Osteoblast (primary cell): ENCODE measurements at places on chromosomes 3 and 15. TPM values are rescaled to one million over a fixed set of nuclear protein-coding genes. Genes with fewer than 3 reads are reported as not detected.

C15orf62 gene
- under 0.01 and 0.29 TPM in 2 replicates for total RNA-seq

USP50 gene
- 1.1 and 1.8 TPM in 2 replicates for total RNA-seq

ANKRD63 gene
- not detected in 2 replicates for total RNA-seq

ABHD14A gene
- 16.5 and 18.8 TPM in 2 replicates for total RNA-seq

PLAAT1 gene
- under 0.01 TPM in 1 of 2 replicates, not detected in the other for total RNA-seq

DNA sequence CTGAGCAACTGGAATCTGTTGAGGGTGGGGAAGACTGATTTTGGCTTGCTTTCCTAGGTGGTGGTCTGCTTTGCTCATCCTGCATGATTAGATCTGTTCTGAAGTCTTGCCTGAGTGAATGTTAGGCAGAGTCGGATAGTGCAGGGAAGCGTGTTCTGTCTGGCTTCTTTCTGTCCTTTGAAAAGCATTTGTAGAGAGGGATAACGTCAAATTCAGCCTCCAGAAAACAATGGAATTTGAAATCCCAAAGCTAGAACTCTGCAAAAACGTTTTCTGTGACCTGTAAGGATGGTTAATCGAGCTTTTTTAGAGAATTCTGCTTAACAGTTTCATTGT lies 1.4 kb downstream of the GLCE start:
- H3K36me3 ChIP-seq, result no peaks in the 10 kb centered on the region
- DNase-seq, result peak; percentile 44
- H3K27ac ChIP-seq, result no peak overlapping the region
- H3K4me1 ChIP-seq, result peaks cover 7% of the 10 kb centered on the region
- peak overlapping the region; percentile 78 for H3K4me3 ChIP-seq
- H3K27me3 ChIP-seq, result no peaks in the 10 kb centered on the region

DNA sequence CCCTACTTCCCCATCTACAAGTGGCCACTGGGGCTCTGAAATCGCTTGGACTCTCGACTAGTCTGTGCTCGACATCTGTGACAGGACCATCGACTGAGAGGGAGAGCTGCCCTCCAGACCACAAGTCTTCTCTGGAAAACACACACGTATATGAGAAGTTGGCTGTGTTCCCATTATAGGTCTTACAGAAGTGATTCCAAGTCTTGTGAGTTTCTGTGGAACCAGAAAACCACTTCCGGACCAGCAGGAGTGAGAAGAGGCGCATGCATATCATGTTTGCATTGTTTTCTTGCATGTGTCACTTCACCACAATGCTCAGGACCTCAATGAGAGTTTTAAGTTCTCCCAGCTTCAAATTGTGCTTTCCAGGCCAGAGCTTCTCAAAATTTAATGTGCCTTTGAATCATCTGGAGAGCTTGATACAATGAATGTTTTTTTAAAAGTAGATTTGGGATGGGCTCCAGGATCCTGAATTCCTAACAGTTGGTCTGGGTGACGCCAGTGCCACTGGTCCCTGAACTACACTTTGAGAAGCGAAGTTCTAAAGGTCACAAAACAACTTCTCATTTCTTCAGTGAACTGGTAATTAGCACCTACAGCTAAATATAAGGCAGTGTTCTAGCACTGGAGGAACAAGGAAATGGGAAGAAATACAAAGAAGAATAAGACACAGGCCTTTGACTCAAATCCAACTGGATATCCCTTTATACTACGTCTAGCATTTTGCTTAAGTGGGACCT lies 15.7 kb downstream of the LIPC start:
- no peaks in the 10 kb centered on the region for H3K36me3 ChIP-seq
- no peak overlapping the region for H3K4me3 ChIP-seq
- DNase-seq, result peak; percentile 86
- peaks cover 11% of the 10 kb centered on the region for H3K4me1 ChIP-seq
- peak overlapping the region; percentile 51 for H3K27ac ChIP-seq
- H3K27me3 ChIP-seq, result no peaks in the 10 kb centered on the region

GRCh38 chr15:58632789-58633188 lies 116.7 kb downstream of the ADAM10 start:
- H3K4me1 ChIP-seq, result peaks cover 14% of the 10 kb centered on the region
- H3K27me3 ChIP-seq, result no peaks in the 10 kb centered on the region
- no peak for DNase-seq
- H3K36me3 ChIP-seq, result no peaks in the 10 kb centered on the region
- no peak overlapping the region for H3K27ac ChIP-seq

DNA sequence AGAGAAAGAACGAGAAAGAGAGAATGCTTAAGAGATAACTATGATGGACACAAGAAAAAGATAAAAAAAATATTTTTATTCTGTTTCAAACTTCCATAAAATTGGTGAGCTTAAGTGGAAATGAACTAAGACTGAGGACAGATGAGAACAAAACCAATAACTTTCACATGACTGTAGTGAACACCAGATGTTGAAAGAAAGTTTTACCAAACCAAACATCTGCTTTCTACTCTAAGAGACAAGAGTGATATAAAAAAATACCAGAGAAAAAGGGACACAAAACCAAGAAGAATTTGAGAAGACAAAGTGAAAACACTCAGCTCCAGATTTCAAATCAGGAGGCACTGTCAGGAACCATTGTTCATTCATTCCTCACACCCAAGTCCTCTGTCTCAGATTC lies 147.9 kb downstream of the IMPG2 start:
- H3K4me1 ChIP-seq, result peaks cover 11% of the 10 kb centered on the region
- no peaks in the 10 kb centered on the region for H3K36me3 ChIP-seq
- no peak overlapping the region for H3K27ac ChIP-seq
- H3K27me3 ChIP-seq, result no peaks in the 10 kb centered on the region

GRCh38 chr15:89677381-89677780 lies 1.8 kb downstream of the PLIN1 start:
- peak; percentile 21 for DNase-seq
- H3K4me3 ChIP-seq, result no peak overlapping the region
- H3K27me3 ChIP-seq, result no peaks in the 10 kb centered on the region
- H3K4me1 ChIP-seq, result peaks cover 20% of the 10 kb centered on the region
- H3K27ac ChIP-seq, result no peak overlapping the region
